ENCODE measurements at places on chromosomes 5 and 9.

DNA sequence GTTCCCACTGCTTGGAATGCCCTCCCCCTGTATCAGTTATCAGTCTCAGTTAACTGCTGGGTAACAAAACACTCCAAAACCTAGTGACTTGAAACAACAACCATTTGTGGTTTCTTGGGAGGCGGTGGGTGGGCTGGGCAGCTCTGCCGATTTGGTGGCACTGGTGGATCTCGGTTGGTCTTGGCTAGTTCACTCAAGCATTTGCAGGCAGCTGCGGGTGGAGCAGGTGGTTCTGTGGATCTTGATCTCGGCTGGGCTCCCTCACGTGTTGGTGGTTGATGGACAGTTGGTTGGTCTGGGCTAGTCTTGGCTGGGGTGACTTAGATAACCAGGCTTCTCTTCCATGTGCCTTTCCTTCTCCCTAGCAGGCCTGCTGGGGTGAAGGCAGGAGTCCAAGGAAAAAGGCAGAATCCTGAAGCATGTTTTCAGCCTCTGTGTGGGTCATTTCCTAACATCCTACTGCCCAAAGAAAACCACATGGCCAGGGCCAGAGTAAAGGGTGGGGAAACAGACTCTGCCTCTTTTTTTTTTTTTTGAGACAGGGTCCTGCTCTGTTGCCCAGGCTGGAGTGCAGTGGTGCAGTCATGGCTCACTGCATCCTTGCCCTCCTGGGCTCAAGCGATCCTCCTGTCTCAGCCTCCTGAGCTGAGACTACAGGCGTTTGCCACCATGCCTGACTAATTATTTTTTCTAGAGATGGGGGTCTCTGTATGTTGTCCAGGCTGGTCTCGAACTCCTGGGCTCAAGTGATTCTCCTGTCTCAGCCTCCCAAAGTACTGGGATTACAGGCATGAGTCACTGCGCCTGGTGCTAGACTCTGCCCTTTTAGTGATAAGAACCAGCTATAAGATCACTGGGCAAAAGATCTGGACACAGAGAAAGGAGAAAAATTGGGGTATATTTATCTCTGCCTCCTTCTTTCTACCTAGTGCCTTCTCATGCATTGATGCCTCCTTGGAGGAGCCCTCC is 183.7 kb downstream of the RGS3 start:
- DNase-seq, result peak; percentile 8

DNA sequence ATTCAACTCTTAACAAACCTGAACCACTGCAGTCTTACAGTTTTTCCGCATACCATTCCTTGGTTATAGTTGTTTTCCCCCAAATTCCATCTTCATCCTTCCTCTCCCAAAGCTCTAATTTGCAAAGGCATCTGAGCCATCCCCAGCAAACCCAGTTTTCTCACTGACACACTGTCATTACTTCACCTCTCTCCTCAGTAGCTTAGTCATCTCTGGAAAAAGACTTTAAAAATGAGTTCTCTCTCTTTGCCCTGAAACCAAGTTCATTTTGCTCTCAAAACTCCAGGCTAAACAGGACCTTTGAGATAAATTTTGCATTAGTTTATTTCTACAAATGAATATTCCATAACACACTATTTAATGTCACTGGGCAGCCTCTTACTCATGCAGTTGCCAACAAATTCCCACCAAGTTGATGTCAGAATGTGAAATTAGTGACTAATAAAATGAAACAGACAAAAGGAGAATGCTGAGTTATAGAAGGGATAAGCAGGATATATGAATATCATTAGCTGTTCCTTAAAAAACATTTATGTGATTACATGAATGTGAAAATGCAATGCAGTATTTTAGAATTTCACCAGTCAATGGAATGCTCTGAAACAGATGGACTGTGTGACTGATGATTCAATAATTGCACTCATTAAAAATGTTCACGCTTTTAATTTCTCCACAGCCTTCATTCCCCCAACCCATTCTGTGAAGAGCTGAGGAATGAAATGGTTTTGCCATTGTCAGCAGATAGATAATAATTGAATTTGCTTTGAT is 107.4 kb upstream of the DMAC1 start:
- DNase-seq, result no peak

DNA sequence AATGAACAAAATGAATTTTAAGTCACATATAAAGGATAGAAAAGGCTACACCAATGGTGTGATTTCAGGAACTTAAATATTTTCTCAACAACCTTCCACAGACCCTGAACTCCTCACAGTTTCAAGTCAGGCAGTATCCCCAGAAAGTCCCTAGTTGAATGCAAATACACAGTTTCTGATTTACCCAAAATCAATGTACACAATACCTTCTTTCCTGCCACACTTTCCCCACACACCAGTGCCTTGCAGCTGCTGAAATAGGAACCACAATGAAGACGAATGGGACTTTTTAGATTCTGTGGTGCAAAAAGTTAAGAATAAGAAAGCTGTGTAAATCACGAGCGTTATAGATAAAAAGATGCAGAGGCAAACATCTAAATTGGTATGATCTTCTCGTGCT is 552.4 kb upstream of the MEF2C start:
- DNase-seq, result no peak

GRCh38 chr5:153660919-153661318 is 170.4 kb downstream of the GRIA1 start:
- no peak for DNase-seq

DNA sequence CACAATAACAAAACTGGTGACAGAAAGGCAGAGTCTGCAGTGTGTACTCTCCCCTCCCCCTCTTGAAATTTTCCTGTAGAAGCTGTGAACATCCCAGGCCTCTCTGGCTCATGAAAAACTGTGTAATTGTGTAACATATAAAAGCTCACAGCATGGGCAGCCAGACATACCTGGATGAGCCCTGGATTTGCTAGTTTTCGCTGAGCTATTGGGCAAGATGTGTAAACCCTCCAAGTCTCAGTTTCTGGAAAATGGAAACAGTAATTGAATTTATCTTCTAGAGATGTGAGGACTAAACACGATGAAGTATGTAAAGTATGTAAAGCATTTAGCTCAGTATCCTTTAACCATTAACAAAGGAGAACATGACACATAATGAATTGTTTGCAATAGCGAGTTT is 143.2 kb upstream of the ANKH start:
- DNase-seq, result no peak

DNA sequence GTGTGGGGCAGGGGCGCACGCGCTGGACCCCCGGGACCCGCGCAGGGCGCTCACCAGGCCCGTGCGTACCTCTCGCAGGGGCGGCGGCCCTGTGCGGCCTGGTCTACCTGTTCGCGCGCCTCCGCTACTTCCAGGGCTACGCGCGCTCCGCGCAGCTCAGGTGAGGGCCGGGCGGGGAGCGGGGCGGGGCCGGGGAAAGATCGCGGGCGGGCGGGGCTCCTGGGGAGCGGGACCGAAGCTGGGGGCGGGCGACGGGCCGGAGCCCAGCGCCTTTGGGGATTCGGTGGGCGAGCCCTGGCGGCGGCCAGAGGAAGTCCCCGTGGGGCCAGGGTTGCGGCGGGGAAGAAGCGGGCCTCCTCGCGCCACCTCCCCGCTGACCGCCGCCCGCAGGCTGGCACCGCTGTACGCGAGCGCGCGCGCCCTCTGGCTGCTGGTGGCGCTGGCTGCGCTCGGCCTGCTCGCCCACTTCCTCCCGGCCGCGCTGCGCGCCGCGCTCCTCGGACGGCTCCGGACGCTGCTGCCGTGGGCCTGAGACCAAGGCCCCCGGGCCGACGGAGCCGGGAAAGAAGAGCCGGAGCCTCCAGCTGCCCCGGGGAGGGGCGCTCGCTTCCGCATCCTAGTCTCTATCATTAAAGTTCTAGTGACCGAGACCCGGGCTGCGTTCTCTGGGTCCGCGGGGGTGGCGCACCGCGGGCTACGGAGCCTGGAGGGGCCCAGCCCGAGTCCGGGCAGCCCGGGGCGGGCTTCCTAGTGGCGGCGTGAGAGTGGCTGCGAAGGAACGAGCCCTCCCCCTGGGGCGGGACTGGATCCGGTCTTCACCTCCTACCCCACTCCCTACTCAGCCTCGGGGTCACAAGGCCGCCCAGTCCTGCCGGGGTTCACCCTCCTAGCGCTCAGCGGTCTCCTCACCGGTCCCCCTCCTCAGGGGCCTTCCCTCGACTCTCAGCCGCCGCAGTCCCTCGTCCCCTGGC is 2.4 kb downstream of the LTC4S start:
- peak; percentile 83 for DNase-seq

- DNase-seq, result no peak
These were observed 39.7 kb upstream of the SHC3 start for GRCh38 chr9:89218040-89218928.

DNA sequence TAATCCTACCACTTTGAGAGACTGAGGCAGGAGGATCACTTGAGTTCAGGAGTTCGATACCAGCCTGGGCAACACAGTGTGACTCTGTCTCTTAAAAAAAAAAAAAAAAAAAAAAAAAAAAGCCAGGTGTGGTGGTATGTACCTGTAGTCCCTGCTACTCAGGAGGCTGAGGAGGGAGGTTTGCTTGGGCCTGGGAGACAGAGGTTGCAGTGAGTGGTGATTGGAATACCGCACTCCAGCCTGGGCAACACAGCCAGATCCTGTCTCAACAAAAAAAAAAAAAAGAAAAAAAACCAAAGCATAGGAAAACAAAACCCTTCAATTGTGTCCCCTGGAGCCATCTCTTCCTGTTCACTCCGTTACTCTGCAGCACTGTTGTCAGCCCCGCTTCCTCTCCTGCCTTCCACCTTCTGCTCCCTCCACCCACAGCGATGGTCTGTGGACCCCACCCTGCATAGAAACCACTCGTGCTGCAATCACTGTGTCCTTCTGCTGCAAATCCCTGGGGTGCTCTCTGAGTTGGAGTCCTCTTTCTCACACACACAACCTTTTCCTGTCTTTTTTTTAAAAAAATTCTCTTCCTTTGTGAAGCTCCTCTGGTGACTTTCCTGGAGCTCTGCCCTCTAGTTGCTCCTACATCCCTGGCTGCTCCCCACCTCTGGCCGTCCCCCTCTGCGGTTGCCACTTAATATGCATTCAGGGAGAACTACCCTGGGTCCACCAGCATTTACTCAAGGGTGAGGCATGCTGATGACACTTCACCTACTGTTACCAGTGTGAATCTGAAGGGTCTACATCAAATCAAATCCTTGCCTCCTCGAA is 22.2 kb downstream of the CCT5 start:
- no peak for DNase-seq

- no peak for DNase-seq
These were observed 132.1 kb downstream of the FOCAD start for GRCh38 chr9:20815923-20816703.

DNA sequence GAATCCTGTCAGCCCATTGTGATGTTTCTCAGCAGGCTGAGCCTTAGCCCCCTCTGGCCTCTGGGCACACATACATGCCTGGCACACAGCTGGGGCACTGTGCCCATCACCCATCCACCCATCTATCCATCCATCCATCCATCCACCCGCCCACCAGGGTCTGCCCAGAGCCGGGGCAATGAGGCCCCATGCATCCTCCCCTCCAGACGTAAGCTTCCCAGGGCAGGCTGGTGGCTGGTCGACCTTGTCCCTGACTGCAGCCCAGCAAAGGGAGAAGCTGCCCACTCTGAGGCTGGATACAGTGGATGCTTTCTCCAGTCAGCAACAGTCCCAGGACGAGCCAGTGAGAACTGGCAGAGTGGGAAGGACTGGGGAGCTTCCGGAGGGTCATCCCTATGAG is 21.1 kb upstream of the SLC25A51 start:
- DNase-seq, result no peak
